Smooth muscle cell of the brain vasculature (primary cell): ENCODE measurements at places on chromosomes 16 and 17.

GRCh38 chr17:48131216-48131824 is 23.8 kb downstream of the SNX11 start:
- peak; percentile 33 for DNase-seq

GRCh38 chr17:55527540-55528118 is 16.4 kb upstream of the SMIM36 start:
- peak; percentile 45 for DNase-seq

DNA sequence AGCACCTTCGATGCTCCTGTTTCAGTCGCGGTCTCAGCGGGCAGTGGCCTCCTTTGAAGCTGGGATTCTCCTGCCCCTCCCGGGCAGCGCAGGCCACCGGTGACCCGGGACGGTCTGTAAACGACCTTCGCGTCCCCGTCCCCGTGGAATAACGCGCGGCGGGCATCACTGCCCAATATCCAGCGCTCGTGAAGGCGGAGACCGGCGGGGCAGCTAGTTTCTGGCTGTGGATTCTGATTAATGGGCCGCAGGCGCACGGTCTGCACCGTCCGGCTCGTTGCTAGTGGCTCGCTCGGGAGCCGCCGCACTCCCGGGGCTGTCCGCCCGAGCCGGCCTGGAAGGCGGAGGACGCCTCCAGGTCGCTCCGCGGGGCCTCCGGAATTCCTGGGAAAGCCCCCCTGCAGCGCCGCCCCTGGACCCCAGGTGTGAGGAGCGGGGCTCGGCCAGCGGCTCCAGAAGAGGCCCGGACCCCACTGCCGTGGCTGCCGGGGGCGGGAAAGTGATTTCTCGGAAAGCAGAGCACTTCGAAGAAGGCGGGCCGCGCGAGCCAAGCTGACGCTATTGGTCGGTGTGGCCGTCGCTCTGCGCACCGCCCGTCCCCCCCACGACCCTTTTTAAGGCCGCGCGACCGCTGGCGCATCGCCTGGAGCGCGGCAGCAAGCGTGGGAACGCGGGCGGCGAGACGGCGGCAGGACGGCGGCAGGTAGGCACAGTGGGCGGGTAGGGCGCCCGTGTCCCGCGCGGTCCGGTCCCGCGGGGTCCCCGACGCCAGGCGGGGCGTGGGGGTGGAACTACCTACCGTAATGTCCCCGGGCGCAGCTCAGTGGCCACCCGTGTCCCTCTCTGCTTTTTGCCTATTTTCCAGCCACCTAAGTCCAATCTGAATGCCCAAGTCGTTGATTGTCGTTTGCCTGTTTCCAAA is at the start of gene IRF8:
IRF8 (plus strand) TSS at position 642 of the 922 bp plus-strand sequence. CDS start 3,854 bp downstream, outside the sequence.
- DNase-seq, result no peak

DNA sequence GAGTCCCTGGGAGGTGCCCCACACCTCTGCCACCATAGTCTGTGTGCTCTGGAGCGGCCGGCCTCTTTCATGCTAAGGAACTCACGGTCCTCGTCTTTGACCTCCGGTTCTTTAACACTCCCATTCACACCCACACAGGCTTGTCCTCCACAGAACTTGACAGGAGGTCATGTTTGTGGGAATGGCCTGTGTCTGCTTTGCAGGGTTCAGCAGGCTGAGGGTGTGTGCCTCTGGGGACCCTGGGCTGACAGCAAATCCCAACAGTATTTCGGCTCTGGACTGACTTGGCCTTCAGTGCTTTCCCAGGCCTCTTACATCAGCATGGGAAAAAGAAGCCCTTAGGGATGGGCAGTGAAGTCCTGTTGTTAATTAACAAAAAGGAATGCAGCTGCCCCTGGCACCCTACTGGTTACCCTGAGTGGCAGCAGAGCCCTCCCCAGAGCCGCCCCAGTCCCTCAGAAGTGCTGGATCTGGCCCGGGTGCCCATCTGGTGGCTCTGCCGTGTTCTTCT is 35.4 kb upstream of the ADORA2B start:
- no peak for DNase-seq

DNA sequence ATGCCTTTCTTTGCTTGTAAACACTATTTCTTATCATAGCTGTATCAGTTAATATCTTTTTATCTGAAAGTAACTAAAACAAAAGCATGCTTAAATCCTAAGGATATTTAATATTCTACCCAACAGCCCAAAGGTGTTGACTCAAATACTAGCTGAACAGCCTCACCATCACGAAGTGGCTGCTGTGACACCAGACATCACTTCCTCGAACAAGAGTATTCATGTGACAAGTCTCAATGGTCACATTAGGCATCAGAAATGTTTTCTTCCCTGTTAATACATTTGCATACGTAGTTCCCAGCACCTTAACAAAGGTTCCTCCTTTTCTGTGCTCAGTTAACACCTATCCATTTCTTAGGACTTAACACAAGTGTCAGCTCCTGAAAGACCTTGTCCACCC is 193.8 kb upstream of the DYNLRB2 start:
- DNase-seq, result no peak

DNA sequence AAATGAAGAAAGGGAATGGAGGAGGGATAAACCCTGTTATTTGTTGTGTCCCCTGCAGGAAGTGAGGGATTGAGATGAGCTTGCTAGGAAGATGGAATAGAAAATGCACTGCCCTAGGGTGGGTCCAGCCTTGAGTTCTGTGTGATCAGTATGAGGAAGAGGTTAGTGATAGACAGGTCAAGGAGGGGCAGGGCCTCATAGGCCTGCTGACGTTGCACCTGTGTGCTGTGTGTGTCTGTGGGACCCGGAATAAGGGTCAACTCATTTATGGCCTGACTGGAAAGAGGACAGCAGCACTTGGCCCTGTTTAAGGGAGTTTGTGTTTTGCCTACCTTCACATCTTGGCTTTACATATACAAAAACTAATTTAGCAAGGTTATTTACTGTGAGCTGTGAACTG is 26.3 kb downstream of the DEF8 start:
- DNase-seq, result no peak

DNA sequence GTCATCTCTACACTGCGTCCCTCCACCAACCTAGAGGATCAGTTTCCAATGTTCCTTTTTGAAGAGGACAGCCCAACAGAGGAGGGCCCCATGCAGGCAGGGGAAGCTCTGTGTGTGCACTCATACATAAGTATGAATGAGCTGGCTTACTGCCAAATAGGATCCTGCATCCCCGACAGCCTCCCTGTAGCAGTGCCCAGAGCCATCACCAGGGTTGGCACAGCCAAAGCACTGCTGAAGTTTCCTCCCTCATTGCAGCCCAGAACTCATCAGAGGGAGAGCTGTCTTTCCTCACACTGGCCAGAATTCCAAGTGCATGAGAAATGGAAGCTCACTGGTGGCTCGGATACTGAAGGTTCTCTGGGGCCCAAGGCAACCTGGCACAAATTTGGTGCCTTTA is 114.4 kb downstream of the ASIC2 start:
- no peak for DNase-seq

- DNase-seq, result no peak
Observed at GRCh38 chr17:31598399-31598782, 206.9 kb downstream of the RAB11FIP4 start.

- DNase-seq, result no peak
Observed at GRCh38 chr17:56735842-56736241, 97.9 kb downstream of the C17orf67 start.
